ENCODE measurements at places on chromosomes 3 and 15.

- DNase-seq, result no peak
Observed at GRCh38 chr3:128782282-128783146, 56.5 kb downstream of the RAB7A start.

GRCh38 chr3:141875893-141876380 lies 506 bp upstream of the ATP1B3 start:
- no peak for DNase-seq

DNA sequence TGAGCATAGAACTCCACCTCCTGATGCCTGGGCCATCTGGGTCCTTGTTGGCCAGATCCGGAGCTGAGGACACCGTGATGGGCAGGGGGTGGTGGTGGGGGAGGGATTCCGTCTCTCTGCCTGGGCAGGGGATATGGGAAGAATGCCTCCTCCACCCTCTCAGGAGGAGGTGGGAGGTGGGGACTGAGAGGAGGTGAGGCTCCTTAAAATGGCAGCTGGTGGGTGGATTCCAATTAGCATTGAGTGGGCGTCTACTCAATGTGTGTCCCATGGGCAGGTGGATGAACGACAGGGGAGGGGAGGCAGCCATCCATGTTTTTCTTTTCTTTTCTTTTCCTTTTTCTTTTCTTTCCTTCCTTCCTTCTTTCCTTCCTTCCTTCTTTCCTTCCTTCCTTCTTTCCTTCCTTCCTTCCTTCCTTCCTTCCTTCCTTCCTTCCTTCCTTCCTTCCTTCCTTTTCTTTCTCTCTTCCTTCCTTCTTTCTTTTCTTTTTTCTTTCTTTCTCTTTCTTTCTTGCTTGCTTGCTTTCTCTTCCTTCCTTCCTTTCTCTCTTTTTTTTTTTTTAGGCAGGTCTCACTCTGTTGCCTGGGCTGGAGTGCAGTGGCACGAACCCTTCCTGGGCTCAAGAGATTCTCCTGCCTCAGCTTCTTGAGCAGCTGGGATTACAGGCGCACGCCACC lies 5.0 kb downstream of the SLC28A1 start:
- DNase-seq, result no peak

GRCh38 chr15:76299786-76300185 lies 11.5 kb downstream of the ETFA start:
- DNase-seq, result no peak

DNA sequence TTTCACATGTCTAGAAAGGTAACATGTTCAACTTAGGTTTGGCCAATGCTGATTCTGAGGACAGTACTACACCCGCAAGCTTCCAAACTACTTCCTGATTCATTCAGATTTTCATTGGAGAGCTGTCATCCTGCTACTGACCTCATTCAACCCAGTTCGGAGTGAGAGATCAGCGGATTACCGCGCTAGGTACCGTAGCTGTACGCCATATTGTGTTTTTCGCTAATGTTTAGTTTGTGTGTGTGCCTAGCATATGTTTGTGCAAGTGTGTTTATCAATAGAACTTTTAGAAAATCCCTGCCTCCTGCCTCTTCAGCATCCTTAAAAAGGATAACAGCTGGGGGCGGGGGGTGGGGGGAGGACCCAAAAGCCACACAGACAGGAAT lies 1.1 kb downstream of the ZBTB20 start:
- DNase-seq, result no peak

- DNase-seq, result no peak
Observed at GRCh38 chr3:139113231-139113992, 68.7 kb upstream of the PRR23C start.

GRCh38 chr3:126955004-126955790 lies 27.7 kb upstream of the PLXNA1 start:
- DNase-seq, result no peak

GRCh38 chr15:38049891-38050290 lies 115.5 kb downstream of the TMCO5A start:
- no peak for DNase-seq

GRCh38 chr3:194877291-194878119 lies 191.8 kb downstream of the FAM43A start:
- no peak for DNase-seq

GRCh38 chr15:80350941-80351610 lies 53.1 kb upstream of the ARNT2 start:
- no peak for DNase-seq

DNA sequence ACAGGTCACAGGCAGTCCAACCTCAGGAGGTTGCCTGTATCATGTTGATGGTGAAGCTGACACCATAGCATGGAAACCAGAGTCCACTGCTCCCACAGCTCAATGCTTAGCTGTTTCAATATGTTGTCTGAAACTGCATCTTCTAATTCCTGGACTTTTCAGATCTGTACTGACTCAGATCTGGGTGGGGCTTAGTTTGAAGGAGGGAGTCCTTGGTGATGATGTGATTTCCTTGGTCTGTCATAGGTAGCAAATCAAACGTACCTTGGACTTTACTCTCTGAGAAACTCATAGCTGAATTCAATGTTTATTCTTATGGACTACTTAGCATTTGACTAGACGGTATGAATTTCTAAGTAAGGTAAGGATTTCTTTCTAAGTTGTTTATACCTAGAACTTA lies at the start of gene HHLA2:
TSS of gene HHLA2 (plus strand) at position 310 of the 400 bp plus-strand sequence. CDS start 55,266 bp downstream, outside the sequence.
- DNase-seq, result no peak

GRCh38 chr3:5264896-5265770 lies 77.6 kb downstream of the EDEM1 start:
- DNase-seq, result no peak

DNA sequence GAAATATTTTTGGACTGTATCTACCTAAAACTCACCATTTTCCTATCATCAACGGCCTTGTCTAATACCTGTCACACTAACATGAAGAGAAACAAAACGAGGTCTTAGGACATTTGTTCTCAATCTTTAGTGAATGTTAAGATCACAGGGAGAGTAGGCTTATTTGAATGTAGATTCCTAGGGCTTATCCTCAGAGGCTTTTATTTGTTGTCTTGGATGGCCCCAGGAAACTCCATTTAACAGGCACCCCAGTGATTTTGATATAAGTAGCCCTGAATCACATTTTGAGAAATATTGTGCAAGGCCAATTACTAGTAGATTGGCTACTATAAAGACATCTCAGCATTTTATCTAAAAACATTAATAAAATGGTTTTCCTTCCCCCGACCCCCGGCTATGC lies 367.4 kb downstream of the GAP43 start:
- no peak for DNase-seq

DNA sequence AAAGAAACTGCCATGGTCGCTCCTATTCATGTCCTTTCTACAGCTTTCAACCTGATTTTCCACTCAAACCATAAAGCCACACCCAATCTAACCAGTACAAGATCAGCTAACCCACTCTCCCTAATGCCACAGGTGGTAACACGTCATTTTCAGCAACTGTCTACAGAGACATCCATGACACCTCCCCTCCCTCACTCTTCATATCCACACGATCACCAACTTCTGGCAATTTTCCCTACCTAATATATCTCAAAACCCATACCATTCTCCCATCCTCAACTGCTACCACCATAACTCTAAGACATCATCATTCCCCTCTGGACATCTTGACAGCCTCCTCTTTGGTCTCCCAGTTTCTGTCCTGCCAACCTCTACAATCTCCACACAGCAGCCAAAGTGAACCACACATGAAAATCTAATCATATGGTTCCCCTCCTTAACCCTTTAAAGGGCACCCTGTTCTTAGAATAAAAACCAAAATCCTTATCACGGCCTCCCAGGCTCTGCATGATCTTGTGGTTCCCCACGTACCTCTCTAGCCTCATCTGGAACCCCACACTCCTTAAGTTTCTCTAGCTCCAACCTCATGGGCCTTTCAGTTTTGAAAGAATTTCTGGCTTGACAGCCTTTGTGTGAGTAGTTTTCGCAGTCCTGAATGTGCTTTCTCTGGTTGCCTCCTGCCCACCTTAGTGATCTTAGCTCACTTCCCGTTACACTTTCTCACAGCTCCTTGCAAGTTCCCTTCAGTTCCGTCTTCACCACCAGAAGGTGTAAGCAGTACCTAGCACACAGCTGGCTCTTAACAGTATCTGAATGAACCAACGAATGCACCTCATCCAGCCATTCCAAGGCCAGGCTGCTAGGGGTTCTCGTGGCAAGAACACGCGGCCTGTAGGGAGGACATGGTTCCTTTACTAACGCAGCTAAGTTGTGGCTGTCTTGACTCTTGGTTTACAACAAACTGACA lies 33.4 kb downstream of the SPINK8 start:
- no peak for DNase-seq

- no peak for DNase-seq
Observed at GRCh38 chr3:52248165-52248541, 2.6 kb downstream of the PPM1M start.

GRCh38 chr3:38345879-38346586 lies 552 bp upstream of the XYLB start:
- DNase-seq, result no peak

DNA sequence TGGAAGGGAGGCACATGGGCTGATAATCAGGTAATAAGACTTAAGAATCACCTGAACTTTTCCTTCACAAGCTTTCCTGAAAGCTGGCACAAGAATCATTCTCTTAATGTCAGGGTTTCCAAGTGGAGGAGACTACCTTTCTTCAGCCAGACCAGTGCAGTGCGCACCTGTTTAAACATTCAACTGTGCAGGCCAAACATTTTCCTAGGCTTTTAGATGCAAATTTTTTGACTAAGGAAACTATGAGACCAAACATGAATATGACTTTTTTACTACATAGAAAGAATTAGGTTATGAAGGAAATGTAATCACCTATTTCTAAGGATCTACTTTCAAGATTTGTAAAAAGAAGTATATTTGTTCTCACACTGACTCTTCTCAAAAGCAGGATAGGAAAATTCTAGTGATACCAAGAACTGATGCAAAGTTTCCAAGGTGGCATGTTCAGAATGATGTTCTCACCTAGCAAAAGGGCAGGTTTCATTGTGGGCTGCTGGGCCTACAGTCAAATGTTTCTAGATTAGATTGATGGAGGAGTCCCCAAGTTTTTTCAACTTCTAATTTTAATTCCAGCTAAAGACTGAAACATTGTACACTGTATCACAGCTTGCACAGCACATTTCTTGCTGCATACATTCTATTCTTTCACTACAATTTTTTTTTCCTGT lies 339.1 kb downstream of the TIGIT start:
- no peak for DNase-seq

GRCh38 chr3:178597371-178597770 lies 61.1 kb downstream of the KCNMB2 start:
- DNase-seq, result no peak

DNA sequence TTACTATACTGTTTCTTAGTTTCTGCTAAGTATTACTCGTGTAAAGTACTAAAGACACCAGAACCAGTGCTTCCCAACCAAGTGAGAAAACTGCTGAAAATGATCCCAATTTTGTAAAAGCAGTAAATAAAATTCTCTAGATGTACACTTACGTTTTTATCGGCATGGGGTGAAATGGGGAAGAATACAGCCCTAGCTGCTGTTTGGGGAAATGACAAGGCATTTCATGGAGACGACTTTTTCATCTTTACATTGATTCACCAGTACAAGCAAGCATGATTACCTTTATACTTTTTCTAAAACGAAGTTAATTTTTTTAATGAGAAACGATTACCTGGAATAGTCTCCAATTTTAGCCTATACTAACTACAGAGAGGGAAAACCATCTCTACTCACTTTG lies 1.4 kb downstream of the PSMD6 start:
- no peak for DNase-seq

All from D721Med (cell line).